ENCODE measurements at places on chromosomes 16 and 17. TPM values are rescaled to one million over a fixed set of nuclear protein-coding genes. Genes with fewer than 3 reads are reported as not detected.

DNA sequence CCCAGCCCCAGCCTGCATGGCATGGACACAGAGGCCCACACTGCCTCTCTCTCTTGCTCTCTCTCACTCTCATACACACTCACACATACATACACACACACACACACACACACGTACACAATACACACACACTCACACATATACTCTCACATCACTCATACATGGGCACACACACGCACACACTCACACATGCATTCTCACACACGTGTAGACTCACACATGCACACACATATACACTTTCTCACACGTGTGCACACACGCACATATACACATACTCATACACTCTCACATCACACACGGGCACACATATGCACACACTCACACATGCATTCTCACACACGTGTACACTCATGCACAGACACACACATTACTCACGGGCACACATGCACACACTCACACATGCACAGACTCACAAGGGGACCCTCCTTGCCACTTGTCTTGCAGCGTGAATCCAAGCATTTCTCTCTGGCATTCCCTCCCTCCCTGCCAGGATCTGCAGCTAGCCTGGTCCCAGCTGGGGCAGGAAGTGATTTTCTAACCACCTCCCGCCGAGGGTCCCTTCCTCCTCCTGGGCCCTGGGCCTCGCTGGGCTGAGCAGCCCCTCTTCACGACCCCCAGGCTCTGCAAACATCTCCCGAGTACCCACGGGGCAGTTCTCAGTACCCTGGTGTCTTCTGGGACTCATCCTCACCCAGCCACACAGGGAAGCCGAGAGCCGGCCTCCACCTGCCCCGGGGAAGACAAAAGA is 37.5 kb downstream of the IL21R start:
- no peak overlapping the region for H3K4me3 ChIP-seq
- no peaks in the 10 kb centered on the region for H3K4me1 ChIP-seq
- H3K36me3 ChIP-seq: no peaks in the 10 kb centered on the region
- no peak for DNase-seq
- no peaks in the 10 kb centered on the region for H3K27me3 ChIP-seq

GRCh38 chr17:39177256-39177655 is 11.3 kb upstream of the ARL5C start:
- H3K27me3 ChIP-seq: no peaks in the 10 kb centered on the region
- DNase-seq: no peak
- peaks cover 13% of the 10 kb centered on the region for H3K4me1 ChIP-seq
- H3K36me3 ChIP-seq: peaks cover 17% of the 10 kb centered on the region

DNA sequence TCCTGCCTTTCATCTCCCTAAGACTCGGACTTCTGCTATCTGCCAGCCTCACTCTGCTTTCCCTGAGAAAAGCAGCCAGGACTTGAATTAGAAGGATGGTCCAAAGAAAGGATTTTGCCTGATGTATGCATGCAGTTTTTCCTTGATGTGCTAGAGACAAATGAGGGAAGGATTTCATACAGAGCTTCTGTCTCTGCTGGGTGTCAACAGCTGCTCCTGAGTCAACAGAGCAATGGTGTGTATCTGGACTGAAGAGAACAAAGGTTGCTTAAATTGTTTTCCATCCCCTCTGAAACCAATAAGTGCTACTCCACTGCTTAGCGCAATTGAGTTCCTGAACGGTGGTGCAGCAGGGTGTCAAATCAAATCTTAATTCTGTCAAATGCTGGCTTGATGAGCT is 680.6 kb upstream of the C16orf82 start:
- no peaks in the 10 kb centered on the region for H3K4me1 ChIP-seq
- H3K4me3 ChIP-seq: no peak overlapping the region
- no peak overlapping the region for H3K27ac ChIP-seq
- DNase-seq: no peak
- H3K36me3 ChIP-seq: no peaks in the 10 kb centered on the region
- H3K27me3 ChIP-seq: peaks cover 3% of the 10 kb centered on the region

- no peaks in the 10 kb centered on the region for H3K27me3 ChIP-seq
- H3K27ac ChIP-seq: peak overlapping the region; percentile 89
- no peak for DNase-seq
Observed at GRCh38 chr17:44828919-44829522, 1.1 kb downstream of the GJC1 start.

GRCh38 chr16:11639925-11640899 is 28.0 kb upstream of the SNN start:
- H3K27ac ChIP-seq: peak overlapping the region; percentile 87
- no peak overlapping the region for H3K4me3 ChIP-seq
- no peaks in the 10 kb centered on the region for H3K36me3 ChIP-seq
- H3K27me3 ChIP-seq: no peaks in the 10 kb centered on the region
- peak; percentile 92 for DNase-seq

GRCh38 chr16:72480911-72481310 is 309.0 kb upstream of the PMFBP1 start:
- no peaks in the 10 kb centered on the region for H3K27me3 ChIP-seq
- no peaks in the 10 kb centered on the region for H3K4me1 ChIP-seq
- no peak for DNase-seq
- no peak overlapping the region for H3K27ac ChIP-seq
- no peak overlapping the region for H3K4me3 ChIP-seq

GRCh38 chr16:28304214-28304613 is 11.9 kb downstream of the SBK1 start:
- DNase-seq: peak; percentile 64
- no peak overlapping the region for H3K27ac ChIP-seq
- no peaks in the 10 kb centered on the region for H3K27me3 ChIP-seq
- H3K4me3 ChIP-seq: no peak overlapping the region

DNA sequence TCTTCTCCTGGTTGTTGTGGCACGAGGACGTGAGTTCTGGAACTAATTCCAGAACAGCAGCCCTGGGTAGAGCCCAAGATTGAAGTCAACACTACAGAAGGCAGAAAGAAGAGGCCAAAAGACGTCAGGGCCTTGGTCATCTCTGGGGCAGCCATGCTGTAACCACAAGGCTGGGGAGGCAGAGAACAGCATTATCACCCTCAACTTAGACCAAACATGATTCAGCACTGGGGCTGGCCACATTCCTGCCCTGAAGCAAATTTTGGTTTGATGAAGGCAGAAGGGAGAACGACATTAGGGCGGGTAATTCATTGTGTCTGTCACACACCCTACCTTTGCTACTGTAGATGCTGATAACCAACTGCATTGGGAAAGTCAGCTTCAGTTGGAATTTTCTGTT is 9.7 kb upstream of the ALOX15B start:
- H3K4me1 ChIP-seq: no peaks in the 10 kb centered on the region
- no peak for DNase-seq
- H3K36me3 ChIP-seq: no peaks in the 10 kb centered on the region

The ADAD2 gene
- 1.2 TPM for polyA plus RNA-seq

The STUB1 gene
- polyA plus RNA-seq: 107 TPM

The CACNG5 gene
- not detected for polyA plus RNA-seq
